ENCODE measurements at places on chromosomes 1 and 21.
A peak's percentile ranks its signal among the peaks of the same experiment; 100 is the strongest.

DNA sequence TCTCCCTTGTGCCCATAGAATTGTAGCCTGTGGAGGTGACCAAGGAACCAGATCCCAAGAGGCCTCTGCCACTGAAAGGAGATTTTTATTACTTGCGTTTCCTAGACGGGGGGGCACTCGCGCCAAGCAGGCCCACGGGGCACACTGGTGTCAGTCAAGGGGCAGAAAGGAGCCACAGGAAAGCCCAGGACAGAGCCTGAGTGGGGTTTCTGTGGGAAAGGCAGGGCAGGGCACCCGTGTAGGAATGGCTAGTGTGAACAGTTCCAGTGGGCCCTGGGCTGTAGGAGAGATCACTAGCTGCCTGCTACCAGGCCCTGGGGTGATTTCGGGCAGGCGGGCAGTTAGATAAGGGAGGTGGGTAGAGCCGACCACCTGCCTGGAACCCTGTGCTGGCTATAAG is 70.8 kb downstream of the ADARB1 start:
- no peak for DNase-seq

- peak; percentile 57 for DNase-seq
Observed at GRCh38 chr1:181485287-181486097, 2.2 kb downstream of the CACNA1E start.

GRCh38 chr21:33734291-33734690 is 92.0 kb downstream of the ITSN1 start:
- no peak for DNase-seq

GRCh38 chr21:33395891-33396331 is 7.3 kb upstream of the IFNGR2 start:
- DNase-seq, result no peak

GRCh38 chr1:14520514-14521163 is 77.8 kb upstream of the KAZN start:
- no peak for DNase-seq

GRCh38 chr1:23278717-23279116 is 61.4 kb upstream of the HTR1D start:
- no peak for DNase-seq
